NCI-H1048 (cell line): ENCODE measurements at places on chromosomes 4 and X.

DNA sequence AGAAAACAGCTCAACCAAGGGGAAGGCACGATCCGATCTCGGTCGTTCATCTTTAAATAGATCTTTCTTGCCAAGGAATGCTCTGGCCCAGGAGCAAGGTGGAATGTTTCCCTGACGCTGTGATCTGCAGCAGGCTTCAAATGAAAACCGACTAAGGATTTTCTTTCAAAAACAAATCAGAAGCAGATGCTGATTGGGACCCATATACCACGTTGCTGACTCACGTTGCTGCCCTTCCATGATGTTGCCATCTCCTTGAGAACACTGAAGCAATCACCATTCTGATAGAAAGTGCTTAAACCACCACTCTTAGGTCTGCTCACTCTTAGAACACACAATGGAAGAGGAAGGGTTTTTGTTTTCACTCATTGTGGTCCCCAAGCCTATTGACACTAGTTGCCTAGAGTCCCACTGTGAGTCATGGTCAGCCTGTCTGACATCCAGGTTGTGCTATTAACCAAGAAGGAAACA, 26.1 kb downstream of the LAMTOR3 start:
- no peak for DNase-seq

- DNase-seq: no peak
Observed at GRCh38 chr4:122876456-122876855, 45.9 kb downstream of the NUDT6 start.

GRCh38 chr4:144984241-144984640, 113.8 kb downstream of the ANAPC10 start:
- DNase-seq: no peak

DNA sequence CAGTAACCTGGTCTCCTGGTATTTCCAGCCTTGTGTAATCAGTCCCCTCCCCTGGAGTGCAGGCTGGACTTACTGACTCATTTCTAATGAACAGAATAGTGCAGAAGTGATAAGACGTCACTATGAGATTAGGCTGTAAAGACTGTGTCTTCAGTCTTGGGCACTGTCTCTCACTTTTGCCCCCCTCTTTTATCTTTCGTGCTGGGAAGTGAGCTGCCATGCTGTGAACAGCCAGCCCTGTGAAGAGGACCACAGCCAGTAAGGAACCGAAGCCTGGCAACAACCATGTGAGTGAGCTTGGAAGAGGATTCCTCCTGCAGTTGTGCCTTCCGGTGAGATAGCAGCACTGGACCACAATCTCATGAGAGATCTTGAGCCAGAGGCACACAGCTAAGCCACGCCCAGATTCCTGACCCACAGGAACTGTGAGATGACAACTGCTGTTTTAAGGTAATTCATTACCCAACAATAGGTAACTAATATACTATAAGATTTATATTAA, 67.5 kb upstream of the GPR34 start:
- DNase-seq: no peak

DNA sequence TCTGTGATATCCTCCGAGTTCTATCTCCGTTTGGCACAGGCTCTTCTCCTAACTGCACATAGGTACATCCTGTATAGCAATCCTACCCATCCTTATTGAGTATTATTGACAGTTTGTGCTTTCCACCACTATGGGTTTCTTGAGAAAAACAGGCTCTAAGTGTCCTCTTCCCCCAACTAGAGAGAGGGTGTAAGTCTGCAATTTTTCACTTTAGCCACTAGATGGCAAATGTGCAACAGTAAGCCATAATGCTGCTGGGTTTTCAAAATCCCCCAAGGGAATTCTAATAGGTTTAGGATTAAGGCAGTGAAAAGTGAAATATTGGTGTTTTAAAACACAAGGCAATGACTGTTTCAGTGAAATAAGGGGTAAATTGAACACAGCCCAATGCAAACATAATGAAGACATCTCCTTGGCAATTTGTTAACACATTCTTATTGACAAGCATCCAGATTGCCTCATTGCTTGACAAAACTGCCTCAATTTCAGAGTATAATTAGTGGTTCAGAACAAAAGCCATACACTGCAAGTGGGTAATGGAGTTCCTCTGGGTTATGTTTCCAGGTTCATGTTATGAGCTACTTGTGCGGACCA, 239.0 kb upstream of the HTR2C start:
- DNase-seq: no peak
